Mammary epithelial cell (primary cell): ENCODE measurements at places on chromosomes 12 and 14. TPM values are rescaled to one million over a fixed set of nuclear protein-coding genes. Genes with fewer than 3 reads are reported as not detected.

Gene MMP17
- 5.5 and 11.3 TPM in 2 replicates for total RNA-seq

Gene FAM181A
- total RNA-seq, result 0.17 TPM

Gene TMEM116
- 7.9 and 10.7 TPM in 2 replicates for total RNA-seq

Gene FOS
- 181 and 204 TPM in 2 replicates for total RNA-seq

Gene VWF
- total RNA-seq, result under 0.01 TPM

Gene CNIH1
- total RNA-seq, result 182 and 184 TPM in 2 replicates

Gene SLCO1C1
- not detected for total RNA-seq

Gene SFSWAP
- 41.6 and 53.6 TPM in 2 replicates for total RNA-seq

Gene KRT83
- not detected for total RNA-seq

Gene TMEM52B
- not detected in 2 replicates for total RNA-seq

Gene C12orf50
- not detected for total RNA-seq

Gene IL22
- total RNA-seq, result not detected in 2 replicates

GRCh38 chr14:77032844-77033621 is 4.5 kb upstream of the IRF2BPL start:
- DNase-seq, result peak; percentile 98

- DNase-seq, result peak; percentile 54
These were observed 2.2 kb upstream of the PPTC7 start for GRCh38 chr12:110585231-110585799.

DNA sequence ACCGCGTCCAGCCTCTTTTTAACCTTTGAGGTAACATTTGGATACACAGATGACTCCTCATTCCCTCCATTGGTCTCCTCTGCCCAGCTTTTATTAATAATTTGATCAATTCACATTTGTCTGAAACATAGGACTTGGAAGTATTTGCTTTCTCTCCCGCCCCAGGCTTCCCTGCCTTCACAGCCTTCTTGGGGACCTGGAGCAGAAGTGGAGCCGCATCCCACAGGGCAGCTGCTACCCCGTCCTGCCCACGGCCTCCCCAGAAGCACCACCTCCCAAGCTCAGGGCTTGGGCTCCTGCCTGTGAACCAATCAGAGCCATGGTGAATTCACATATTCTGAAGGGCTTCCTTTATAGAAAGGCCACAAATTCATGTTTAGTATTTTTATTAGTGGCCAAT is 97.6 kb downstream of the PIWIL1 start:
- DNase-seq, result no peak

- peak; percentile 79 for DNase-seq
These were observed 73.3 kb upstream of the PLXNC1 start for GRCh38 chr12:94074980-94075629.

DNA sequence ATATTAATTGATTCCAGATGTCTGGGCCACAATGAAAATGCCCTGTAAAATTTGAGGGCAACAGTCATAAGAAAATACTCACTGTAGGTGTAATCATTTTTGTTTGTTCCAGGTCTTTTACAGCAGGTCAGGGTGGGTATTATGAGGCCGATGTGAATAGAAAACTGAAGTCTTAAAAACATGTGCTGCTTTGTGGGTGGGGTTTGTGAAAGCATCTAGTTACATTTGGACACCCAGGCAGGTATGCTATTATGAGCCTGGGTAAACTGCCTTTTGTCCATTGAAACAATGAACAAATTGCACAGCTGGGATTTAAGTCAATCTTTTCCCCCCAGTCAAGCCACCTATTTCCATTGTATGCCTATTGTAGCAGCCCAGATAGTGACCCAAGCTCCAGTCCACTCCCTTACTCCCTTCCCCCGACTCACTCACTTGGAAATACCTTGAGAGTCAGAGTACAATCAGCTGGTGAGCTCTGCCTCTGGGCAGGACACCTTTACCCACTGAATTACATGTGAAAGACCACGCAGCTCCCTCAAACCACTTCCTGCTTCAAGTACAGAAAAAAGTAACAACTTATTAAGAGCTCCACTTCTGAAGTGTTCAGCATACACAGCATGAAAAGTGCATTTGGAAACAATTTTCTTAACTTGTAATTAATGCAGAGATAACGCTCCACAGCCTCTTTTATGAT is 1.8 kb downstream of the IGF1 start:
- peak; percentile 6 for DNase-seq

DNA sequence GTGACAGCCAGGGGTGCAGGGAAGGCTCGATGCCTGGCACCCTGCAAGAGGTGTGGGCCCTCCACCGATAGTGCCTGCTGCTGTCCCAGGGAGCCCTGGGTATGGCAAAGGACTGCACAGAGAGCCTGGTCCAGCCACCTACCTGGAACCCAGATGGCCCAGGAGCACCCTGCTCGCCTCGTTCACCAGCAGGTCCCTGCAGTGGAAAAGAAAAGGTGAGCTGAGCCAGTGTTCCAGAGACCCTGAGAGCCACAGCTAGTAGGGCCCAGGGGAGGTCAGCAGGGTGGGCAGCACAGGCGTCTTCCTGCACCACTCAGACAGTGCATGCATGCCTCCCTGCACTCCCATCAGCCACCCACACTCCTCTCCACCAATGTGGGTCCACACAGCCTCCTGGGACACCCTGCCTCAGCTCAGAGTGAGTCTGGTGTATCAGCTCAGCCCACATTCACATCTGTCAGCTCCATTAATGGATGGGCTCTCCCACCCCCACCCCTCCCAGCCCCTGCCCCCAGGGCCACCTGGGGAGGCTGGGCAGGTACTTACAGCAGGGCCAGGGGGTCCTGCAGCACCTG is 20.2 kb downstream of the TMEM106C start:
- DNase-seq, result no peak

DNA sequence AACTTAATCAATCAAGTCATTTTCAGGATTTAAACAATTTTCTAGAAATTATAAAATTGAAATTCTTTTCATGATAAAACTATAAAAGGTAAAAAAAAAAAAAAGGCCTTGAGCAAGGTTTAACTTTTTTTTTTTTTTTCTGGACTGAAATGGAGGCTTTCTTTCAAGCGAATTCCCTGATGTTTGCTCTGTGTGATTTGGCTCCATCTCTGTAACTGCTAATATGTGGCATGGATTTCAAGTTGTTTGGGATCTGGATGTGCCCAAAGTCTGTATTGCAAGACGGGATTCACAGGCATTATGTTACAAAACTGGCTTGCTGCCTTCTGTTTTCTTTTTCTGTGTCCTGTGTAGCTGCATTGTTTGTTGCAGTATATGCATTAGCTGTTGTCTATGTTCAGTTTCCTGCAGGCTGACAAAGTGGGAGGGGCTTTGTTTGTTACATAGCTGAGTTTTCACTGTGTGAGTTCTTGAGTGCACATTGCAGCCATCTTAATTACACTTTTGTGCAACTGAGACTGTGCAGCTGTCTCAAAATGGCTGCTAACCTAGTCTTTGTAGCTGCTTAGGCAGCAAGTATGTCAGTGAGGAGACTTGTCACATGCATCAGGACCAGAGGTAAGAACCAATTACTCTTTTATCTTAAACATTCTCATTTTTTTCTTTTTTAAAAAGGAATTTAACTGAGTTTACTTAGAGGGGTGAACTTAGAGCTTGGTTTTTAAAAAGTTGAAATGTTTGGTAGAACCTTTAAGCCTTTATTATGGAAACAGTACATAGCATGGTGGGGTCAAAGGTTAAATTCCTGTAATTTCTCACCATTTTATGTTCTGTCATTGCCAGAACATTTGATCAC is 19.5 kb downstream of the ATF7IP start:
- DNase-seq, result peak; percentile 92

GRCh38 chr12:123971770-123972456 is 718 bp downstream of the CCDC92 start:
- peak; percentile 61 for DNase-seq

DNA sequence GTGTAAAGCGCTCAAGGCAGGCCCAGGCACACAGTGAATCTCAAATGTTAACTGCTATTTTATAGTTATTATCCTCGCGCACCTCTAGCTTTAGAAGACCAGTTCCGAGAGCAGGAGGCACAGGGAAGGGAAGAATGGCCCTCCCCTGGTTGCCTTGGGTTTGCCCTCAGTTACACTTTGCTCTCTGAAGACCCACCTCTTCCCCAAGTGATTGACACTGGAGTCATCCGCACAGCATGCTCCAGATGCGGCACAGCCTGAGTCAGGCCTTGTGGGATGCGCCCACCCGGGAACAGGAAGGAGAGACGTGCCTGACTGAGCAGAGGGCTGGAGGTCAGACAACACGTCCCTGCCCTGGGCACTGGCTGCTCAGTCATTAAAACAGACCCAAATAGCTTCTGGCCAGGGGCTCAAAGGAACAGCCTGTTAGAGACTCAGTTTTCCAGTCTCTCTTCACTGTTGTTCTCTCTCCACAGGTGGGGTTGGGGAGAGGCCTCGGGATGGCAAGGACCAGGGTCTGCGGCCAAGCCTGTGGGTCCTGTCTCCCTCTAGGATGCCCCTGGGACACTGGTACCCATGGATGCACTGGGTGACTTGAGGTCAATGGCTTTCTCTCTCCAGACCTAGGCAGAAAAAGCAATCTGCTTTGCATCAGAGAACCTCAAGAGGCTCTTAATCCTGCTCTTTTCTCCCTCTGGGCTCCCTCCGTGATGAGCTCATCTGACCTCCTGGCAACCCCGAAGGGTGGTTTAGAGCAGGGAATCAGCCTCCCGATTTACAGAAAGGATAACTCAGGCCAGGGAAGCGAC is 13.6 kb upstream of the MLXIP start:
- DNase-seq, result no peak

DNA sequence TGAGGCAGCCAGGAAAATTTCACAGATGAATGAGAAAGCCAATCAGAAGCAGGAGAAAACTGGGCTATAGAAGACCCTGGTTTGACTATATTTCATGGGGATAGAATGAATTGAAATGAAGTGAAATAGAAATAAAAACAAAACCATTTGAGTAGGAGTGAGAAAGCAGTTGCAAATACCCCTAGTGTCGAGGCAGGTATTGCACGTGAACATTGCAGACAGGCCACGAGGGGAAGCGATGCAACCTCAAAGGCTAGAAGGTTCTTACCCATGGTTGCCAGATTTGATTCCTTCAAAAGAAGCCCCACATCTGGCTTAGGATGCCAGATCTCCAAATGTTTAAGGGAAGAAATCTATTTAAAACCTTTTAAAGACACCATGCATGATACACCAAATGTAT is 648.9 kb downstream of the VRK1 start:
- DNase-seq, result no peak

GRCh38 chr14:24280797-24281460 is 9.5 kb upstream of the RABGGTA start:
- no peak for DNase-seq

DNA sequence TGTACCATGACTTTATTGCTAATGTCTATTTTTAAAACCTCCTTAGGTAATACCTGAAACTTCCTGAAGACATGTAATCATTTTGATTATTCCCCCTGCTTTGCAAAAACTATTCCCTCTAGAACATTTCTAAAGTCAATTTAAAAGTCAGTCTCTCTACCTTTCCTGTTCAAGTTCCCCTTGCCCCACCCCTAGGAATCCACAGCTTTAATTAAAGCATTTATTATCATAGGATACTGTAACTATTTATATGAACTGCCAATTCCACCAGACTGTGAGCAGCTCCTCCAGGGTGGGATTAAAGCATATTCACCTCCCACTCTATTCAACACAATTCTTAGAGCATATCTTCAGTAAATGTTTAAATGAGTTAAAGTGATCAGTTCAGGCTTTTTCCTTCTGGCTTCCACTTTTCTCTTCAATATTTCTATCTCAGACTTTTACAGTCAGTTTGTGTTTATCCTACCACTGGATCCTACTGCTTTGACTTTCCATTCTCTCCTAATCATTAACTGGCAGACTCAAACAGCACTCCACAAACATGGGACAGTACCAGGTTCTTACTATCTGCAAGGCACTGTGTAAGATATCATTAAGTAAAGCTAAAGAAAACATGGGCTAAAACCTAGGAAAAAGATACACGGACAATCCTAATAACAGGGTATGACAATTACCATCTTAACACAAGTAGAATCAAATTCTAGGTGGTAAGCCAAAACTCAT is 39.1 kb downstream of the PTPN21 start:
- no peak for DNase-seq

- DNase-seq, result no peak
These were observed 103.8 kb upstream of the ETV6 start for GRCh38 chr12:11545484-11546330.

DNA sequence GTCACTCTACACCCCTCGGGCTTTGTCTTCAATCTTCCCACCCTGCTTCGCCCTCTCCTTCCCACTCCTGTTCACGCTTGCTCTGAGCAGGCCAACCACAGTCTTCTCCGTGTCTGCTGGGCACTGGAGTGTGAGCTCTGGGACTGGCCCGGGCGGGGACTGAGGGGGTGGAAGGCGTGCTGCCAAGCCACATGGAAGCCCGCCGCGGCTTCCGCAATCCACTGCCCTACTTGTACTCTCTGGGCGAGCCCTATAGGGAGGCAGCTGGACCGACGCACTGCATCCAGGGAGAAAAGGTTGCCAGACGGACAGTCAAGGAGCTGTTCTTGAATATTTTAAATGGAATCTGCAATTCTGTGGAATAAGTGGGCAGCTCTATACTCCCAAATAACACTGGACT is 24.8 kb downstream of the GOLGA3 start:
- DNase-seq, result peak; percentile 63

GRCh38 chr14:58488550-58488949 is 61.0 kb downstream of the KIAA0586 start:
- DNase-seq, result peak; percentile 46

- DNase-seq, result no peak
These were observed 184.0 kb downstream of the CAND1 start for GRCh38 chr12:67453191-67453590.

DNA sequence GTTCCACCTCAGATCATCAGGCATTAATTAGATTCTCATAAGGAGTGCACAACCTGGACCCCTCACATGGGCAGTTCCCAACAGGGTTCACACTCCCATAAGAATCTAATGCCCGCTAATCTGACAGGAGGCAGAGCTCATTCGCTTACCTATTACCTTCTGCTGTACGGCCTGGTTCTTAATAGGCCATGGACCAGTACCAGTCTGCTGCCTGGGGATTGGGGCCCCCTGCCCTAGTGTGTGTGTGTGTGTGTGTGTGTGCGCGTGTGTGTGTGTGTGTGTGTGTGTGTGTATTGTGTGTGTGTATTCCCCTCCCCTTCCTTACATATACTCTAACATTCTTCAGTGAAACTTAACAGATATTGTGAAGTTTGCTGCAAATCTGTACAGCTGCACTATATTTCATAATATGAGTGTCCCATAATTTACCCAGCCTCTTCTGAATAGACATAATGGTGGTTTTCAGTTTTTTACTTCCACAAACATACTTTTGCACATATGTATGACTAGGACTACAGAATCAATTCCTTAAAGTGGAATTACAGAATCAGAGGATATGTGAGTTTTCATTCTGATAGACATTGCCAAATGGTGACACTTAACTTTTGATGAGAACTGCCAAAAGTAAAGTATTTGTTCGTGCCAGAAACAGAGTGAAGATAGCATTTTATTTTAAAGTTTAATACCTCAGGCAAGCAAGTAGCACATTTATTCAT is 205.2 kb upstream of the EEA1 start:
- no peak for DNase-seq

DNA sequence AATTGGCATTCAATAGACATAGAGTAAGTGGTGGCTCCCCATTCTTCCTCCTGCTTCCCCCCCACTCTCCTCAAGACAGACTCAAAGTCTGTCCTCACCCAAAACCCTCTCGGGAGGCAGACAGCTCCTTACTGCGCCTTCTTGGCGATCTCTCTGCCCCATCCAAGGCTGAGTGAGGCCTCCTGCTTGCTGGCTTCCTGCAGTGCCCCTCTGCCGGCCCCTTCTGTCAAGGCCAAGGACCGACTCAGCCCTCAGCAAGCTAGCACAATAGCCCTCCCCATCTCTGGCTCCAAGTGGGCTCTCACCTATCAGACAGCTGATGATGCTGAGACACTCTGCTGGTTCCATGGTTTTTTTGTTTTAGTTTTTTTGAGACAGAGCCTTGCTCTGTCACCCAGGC is 62.5 kb upstream of the DLK1 start:
- DNase-seq, result no peak
